ENCODE measurements at places on chromosomes 3 and 15.

DNA sequence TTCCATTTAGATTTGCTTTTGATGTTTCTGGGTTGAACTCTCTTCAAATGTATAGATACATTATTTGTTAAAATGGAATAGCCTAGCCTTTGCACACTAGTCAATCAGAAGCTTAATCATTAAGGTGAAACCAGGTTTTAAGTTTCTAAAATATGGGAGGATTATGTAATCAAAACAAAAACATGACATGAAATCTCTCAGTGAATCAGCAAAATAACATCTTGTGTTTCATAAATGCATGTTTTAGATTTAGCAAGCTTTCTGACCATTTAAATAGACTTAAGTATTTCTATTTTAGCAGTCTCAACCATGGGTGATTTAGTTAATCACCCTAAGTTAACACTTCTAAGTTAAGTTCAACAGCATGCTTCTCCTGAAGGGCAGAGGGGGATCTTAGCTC, 11.3 kb downstream of the GTF2E1 start:
- no peaks in the 10 kb centered on the region for H3K4me1 ChIP-seq
- no peak overlapping the region for H3K27ac ChIP-seq
- H3K36me3 ChIP-seq = no peaks in the 10 kb centered on the region

- peak within 1 kb of the TSS; percentile 75 for H3K27ac ChIP-seq
- H3K4me1 ChIP-seq = peaks cover 29% of the 10 kb centered on the region
- H3K4me3 ChIP-seq = peak within 1 kb of the TSS; percentile 84
- H3K27me3 ChIP-seq = no peaks in the 10 kb centered on the region
Observed at GRCh38 chr15:74540761-74541493, at the start of gene ARID3B. TSS of gene ARID3B (plus strand) at chr15:74541220. CDS start at chr15:74543937, 2,717 bp downstream.

DNA sequence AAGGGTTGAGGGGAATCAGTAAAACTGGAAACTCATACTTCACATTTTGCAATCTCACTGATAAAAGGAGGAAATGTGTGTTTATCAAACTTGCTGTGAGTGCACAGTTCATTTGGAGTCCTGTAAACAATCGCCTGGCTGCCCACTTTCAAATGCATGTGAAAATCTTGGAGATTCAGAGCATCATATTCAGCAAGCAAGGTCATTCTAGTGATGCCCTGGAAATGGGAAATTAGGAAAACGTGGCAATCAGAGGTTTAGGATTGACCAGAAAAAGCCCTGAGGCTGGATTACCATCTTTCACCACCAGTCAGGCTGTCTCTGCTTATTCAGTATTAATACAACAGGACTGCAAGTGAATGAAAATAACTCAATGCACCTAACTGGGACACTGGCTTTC, 23.9 kb downstream of the DPH6 start:
- no peaks in the 10 kb centered on the region for H3K27me3 ChIP-seq
- no peak for DNase-seq
- no peak overlapping the region for H3K4me3 ChIP-seq
- H3K36me3 ChIP-seq = no peaks in the 10 kb centered on the region

DNA sequence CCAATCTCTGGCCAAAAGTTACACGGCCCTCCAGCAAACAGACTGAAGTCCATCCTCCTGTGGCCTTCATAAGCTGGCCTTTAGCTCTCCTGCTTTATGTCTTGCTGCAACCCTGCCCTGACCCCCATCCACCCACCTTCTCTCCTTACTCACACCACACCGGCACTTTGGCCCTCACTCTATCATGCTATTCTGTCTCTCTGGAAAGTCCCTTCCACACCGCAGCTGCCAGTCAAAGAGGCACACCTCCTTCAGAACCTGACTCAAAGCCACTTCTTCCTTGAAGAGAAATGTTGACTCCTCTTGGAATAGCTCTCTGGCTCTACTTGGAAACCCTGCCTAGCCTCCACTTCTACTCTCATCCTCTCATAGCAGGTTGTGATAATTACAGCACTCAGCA, 4.5 kb downstream of the GPR156 start:
- DNase-seq = no peak
- no peaks in the 10 kb centered on the region for H3K4me1 ChIP-seq
- peaks cover 12% of the 10 kb centered on the region for H3K27me3 ChIP-seq
- no peaks in the 10 kb centered on the region for H3K36me3 ChIP-seq

- H3K36me3 ChIP-seq = no peaks in the 10 kb centered on the region
- no peak overlapping the region for H3K4me3 ChIP-seq
- H3K27ac ChIP-seq = no peak overlapping the region
- no peaks in the 10 kb centered on the region for H3K4me1 ChIP-seq
Observed at GRCh38 chr3:61616586-61616985, 55.2 kb downstream of the PTPRG start.

Data from T-cell (primary cell).